Psoas muscle (tissue), 8 donors: ENCODE measurements at places on chromosomes 6 and 20.

GRCh38 chr20:1334761-1335160 is 5.8 kb upstream of the SDCBP2 start:
- no peak for DNase-seq

DNA sequence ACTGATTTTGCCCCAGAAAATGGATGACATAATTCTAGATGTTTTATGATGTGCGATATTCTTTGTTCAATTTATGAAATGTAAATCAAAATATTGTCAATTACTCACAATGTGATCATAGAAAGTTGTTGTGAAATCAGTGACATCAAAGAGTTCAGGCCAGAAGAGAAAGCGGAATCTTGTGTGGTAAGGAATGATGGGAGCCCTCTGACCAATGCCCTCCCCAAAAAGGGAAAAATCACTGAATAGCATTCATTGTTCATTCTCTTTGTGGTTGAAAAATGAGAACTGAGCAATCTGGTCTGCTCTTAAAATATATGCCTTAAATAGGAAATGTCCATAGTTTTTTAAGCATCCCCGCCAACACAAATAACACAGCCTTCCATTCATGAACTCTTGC is 247.1 kb upstream of the GRIK2 start:
- no peak for DNase-seq

DNA sequence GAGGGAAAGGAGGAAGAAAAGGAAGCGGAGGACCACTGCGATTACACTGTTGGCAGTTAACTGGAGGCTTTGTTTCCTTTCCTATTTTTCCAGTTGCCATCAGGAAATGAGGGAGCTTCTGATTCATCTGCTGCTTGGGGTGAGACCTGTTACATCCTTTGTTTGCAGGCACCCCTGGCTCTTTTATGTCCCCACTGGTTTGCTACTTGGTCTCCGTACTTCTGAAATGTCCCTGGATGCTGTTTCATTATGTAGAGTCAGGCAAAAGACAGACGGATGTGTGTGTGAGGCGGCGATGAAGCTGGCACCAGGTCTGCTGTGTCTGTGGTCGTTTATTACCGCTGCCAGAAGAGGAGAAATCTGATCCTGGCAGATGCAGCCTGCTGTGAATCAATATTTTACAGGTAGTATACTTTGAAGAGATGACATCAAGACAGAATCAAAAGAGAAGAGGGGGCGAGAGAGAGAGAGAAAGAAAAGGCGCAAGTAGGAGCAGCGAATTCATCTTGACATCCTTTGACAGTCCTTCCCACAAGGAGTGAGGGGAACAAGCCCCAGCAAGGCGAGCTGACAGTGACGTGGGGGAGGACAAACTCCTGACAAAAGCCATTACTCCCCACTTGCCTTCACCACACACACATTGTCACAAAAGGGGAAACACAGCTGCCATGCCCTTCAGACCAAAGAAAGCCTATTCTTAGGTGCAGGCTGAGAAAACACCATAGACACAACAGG is 145.9 kb upstream of the FBXL4 start:
- no peak for DNase-seq

DNA sequence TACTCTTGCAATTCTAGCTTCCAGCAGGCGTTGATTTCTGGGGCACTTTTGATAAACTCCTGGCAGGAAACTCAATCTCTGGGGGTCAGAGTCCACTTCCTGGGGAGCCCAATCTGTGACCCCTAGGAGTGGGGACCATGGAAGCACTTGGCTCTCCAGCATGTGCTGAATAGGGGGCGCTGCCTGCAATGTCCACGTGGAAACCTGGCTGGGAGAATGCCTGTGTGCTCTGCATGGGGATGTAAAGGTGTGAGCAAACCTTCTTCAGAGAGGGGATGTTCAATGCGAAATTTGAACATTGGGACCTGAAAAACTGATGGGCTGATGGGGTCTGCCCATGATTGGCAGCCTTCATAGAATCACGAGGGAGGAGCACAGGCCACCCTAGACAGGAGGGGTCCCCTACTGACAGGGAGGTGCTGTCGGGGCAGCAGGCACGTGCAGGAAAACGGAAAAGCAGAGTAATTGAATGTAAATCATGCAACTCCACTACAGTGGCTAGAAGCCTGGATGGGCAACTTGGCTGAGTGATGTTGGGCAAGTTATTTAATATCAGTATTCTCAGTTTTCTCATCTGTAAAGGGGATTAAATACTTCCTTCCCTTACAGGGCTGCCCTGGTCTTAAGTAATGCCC is 47.8 kb downstream of the CEP43 start:
- DNase-seq: no peak

GRCh38 chr6:6461138-6461537 is 127.4 kb upstream of the LY86 start:
- DNase-seq: no peak

GRCh38 chr20:48180024-48180423 is 394.7 kb upstream of the SULF2 start:
- no peak for DNase-seq

- DNase-seq: no peak
Observed at GRCh38 chr20:25022680-25023079, 30.1 kb upstream of the APMAP start.

GRCh38 chr6:166728884-166729530 is 102.0 kb upstream of the RPS6KA2 start:
- DNase-seq: no peak
